ENCODE measurements at places on chromosomes 6 and 20.

DNA sequence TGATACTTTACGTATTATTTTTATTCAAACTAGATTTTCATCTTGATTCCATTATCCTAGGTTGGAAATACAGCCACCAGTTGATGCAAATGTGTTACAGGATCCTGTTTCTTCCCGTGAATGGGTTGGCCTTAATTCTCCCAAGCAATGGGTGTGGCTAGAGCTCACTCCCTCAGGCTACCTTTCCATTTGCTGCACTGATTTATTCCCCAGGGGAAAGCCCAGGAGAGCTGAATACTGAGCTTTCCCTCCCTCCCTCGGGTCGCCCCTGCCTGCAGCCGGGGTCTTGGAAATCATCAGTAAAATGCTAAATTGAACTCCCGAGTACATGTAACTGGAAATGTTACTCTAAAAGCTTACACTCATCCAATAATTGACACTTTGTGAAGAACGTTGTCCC, 9.9 kb downstream of the SMOC2 start:
- DNase-seq = no peak

DNA sequence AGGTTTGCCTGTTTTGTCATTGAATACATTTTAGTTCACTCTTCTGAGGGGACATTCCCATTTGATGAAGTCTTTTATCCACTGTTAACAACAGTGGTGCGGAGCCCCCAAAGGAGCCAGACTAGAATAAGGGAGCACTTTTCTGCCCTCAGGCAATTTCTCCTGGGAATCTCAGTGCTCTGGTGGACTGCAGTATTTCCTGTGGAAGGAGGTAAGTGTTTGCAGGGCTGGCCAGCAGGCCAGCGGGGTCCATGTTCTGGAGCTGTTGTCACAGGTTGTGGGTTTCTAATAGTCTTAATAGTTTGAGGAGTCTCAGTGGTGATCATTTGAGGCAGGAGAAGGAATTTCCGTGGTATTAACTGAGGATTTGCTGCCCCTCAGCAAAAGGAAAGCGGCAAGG, 83.5 kb downstream of the ASXL1 start:
- DNase-seq = no peak

- no peak for DNase-seq
Observed at GRCh38 chr6:129736105-129736504, 26.1 kb upstream of the ARHGAP18 start.

- no peak for DNase-seq
Observed at GRCh38 chr6:125832391-125833117, 41.8 kb downstream of the NCOA7 start.
